ENCODE measurements at places on chromosomes 4 and X.

DNA sequence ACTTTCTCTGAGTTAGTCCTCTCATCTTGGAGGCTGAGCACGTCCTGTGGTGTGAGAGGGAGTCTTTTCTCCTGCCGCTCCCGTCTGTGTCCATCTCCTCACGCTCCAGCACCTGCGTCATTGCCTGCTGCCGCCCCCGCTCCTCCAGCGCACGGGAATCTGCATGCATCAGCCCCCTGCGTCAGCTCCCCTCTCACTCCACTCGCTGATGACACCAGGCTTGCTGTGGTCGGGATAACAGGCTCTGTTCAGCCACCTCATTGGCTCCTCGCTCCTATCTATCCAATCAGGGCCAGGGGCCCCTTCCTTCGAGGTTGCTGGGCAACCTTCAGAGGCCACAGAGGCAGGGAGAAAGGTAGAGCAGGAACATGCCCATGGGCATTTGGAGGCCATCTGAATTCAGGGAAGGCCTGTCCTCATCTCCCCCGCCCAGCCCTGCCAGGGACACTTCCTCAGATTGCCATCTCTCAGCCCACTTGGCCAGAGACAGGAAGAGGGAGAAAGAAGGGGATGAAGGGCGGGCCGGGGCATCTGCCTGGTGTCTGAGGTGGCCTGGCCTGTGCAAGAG, 9.3 kb downstream of the ZNF185 start:
- DNase-seq, result no peak

DNA sequence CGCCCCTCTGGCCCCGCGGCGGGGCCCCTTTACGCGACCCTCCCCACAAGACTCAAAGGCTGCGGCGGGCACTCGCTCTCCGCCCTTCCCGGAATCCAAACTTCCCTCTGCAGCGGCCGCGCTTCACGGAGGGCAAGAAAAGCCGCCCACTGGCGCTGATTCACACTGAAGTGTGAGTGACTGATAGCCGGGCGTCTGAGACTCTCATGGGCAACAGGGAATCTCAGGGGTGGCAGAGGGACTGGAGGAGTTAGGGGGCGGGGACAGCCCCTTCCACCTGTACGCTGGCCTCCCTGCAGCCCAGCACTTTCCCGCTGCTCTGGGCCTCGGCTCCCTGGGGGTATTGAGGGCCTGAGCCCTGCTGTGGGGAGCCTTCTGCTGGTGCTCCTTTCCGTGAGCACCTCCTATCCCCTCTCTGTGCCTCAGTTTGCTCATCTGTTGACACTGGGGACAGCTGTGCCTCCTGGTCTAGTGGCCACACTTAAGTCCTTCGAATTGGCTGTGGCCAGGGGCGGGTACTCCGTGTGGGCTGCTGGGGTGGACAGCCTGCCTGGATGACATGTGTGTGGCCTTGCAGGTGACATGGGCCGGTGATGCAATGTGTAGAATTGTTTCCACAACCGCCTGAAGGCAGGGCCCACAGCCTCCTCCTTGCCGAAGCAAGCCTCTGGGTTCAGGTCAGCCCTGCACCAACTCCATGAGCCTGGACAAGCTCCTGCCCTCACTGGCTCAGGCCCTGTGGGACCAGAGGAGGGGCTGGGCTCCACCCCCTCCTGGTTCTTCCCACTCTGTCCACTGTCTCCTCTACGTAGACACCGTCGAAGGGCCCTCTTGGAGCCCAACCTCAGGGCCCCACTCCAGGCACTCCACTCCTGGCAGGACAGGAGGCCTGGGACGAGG, 951 bp downstream of the SH3BP2 start:
- DNase-seq, result no peak

GRCh38 chrX:117996918-117997480, 119.6 kb downstream of the KLHL13 start:
- DNase-seq, result no peak

GRCh38 chr4:140082391-140082755, 71.6 kb downstream of the MAML3 start:
- no peak for DNase-seq

GRCh38 chrX:39576041-39576872, 521.5 kb downstream of the BCOR start:
- no peak for DNase-seq

DNA sequence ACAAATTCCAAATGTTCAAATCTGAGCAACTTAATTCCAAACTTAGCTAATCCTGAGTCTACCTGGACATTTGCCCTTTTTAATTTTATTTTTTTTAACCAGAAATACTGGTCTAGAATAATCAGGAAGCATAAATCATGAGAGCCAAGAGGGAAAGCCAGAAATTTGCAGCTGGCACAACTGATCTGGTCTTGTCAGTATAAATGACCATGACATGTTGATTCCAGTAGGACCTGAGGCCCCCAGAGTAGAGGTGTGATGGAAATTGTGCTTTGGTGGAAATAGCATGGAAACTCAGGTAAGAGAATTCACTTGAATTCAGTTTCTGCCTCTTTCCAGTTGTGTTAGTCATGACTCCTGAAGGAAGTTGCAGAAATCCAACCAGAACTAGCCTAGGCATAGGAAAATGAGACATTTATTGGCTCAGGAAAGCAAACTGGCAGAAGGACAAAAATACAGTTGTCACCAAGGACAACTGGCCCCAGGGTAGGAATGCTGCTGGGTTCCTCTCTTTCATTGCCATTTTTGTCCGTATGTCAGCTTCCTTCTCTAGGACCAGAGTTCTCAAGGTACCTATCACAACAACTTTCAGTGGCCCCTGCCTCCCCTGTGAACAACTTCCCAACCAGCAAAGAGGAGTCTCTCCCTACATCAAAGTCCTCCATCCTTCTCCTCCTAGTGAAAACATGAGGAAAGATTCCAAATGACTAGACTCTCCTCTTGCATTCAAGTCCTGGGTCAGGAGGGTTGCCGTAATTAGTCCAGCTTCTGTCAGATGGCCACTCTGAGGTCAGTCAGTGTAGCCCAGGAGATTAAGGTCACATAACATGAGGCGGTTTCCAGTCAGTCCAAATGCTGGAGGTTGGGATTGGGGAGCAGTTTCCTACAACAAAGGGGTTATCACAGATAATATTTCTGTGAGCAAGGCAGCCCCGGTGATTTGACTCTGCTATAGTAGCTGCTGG, 29.3 kb upstream of the MYOZ2 start:
- no peak for DNase-seq

GRCh38 chrX:34653811-34654210, 3.3 kb downstream of the TMEM47 start:
- no peak for DNase-seq

GRCh38 chr4:16685536-16685935, 212.9 kb downstream of the LDB2 start:
- no peak for DNase-seq

DNA sequence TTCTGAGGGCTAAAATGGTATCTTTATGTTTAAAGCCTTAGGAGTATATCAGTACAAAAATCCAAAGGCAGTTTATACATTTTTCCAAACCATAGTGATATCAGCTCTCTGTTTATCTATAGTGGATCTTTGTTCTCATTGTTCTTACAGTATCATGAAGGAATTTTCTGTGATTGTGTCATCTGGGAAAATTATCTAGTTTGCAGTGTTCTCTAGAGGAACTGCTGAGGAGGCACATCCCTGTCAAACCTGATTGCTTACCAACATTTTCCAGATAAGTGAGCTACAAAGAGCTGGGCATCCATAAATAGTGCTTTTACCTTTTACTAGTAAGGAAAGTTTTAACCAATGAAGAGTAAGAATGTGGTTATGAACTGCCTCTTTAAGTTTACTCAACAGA, 44.9 kb upstream of the SLC25A31 start:
- DNase-seq, result no peak

DNA sequence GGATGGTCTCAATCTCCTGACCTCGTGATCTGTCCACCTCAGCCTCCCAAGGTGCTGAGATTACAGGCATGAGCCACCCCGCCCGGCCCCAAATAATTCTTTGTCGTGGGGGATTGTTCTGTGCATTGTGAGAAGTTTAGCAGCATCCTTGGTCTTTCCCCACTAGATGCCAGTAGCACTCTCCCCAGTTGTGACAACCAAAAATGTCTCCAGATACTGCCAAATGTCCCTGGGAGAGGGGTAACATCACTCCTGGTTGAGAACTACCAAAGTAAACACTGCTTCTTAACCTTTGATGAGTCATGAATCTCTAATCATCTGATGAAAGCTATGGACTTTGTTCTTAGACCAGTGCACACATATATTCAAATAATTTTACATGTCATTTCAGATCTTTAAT, 90.7 kb upstream of the BRS3 start:
- DNase-seq, result no peak

GRCh38 chr4:66929748-66930147, 615.6 kb downstream of the CENPC start:
- DNase-seq, result no peak

GRCh38 chr4:139814323-139815015, 148.8 kb downstream of the MGST2 start:
- DNase-seq, result no peak

DNA sequence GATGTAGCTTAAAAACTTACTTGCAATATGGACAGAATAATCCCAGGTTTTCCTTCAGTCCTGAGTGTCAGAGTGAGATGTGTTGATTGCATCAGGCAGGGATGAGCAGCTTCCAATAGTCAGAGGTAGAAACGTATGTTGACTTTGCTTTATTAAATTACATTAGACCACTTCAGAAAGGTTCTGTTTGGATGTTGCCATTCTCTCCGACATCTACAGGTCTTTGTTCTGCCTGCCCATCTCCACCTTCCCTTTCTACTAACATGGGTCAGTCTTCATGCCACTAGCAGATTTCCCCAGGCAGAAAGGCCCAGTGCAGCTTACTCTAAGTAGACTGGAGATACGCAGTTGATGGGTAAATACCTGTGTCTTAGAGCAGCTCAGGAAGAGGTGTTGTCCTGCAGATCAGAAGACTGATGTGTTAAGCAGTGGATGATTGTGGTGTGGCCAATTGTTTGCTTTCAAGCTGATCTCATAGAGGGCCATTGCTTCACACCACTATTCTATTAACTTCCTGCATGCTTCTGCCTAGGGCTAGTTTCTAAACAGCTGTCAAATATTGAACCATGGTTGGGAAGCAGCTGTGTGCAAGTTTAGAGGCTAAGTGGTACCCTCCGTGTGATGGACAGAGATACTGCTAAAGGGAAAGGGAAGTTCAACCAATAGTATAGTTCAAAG, 1.8 kb downstream of the FRMPD4 start:
- DNase-seq, result no peak

- DNase-seq, result no peak
Measured at GRCh38 chr4:14117575-14118238, 490.2 kb upstream of the BOD1L1 start.

- no peak for DNase-seq
Measured at GRCh38 chr4:167715176-167715575, 377.2 kb upstream of the ANXA10 start.

- DNase-seq, result no peak
Measured at GRCh38 chr4:180394730-180395129, 1848.5 kb upstream of the TENM3 start.

- DNase-seq, result no peak
Measured at GRCh38 chr4:123783921-123784320, 387.3 kb downstream of the SPRY1 start.

GRCh38 chrX:2901367-2902036, 27.6 kb downstream of the ARSD start:
- no peak for DNase-seq

- no peak for DNase-seq
Measured at GRCh38 chr4:7786517-7786916, 153.1 kb downstream of the AFAP1 start.

GRCh38 chr4:105014635-105015034, 132.0 kb upstream of the TET2 start:
- DNase-seq, result no peak

DNA sequence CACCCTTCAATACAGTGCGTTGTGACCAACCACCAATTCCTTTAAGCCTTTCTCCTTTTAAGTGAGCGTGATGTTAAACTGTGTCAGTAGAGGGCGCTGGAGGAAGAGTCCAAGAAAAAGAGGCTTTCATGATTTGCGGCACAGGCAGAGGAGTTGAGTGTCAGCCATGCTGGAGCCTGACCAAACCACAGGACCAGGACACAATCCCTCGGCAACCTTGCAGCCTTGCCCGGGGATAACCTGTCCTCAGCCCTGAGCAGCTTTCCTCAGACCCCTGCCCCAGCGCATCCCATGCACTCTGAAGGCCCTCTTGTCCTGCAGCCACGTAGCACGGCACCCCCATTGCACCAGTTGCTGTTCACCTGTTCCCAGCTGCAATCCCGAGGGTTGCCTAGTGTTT, 53.5 kb upstream of the SMIM31 start:
- no peak for DNase-seq

DNA sequence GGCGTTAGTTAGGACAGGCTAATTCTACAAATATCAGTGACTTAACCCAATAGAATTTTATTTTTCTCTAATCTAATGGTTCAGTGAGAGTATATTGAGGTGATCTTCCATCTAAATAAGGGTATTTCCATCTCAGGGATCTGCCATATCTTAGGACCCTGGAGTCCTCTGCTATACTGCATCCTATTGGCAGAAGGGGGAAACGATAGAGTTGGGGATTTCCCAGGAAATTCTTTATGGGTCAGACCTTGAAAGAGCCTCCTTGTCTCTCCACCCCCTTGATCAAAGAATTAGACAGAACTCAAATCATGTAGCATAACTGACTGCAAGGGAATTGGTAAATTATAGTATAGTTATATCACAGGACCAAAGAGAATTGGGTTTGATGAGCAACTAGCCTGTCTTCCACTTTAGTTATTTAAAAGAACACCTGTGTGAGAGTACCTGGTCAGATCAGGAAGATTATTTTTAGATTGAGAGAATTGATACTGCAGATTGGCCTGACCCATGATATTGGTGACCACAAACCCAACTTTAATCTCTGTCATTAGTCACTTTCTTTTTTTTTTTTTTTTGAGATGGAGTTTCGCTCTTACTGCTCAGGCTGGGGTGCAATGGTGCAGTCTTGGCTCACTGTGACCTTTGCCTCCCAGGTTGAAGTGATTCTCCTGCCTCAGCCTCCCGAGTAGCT, 25.6 kb downstream of the SMARCA5 start:
- DNase-seq, result no peak

DNA sequence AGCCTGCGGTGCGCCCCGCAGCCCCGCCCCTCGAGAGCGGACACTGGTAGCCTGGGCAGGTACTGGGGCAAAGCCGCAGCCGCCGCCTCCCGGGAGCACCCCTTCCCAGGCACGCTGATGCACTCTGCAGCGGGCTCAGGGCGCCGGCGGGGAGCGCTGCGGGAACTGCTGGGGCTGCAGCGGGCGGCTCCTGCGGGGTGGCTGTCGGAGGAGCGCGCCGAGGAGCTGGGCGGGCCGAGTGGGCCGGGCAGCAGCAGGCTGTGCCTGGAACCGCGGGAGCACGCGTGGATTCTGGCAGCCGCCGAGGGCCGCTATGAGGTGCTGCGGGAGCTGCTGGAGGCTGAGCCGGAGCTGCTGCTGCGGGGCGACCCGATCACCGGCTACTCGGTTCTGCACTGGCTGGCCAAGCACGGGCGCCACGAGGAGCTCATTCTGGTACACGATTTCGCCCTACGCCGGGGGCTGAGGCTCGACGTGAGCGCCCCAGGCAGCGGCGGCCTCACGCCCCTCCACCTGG, 401 bp downstream of the SOWAHD start:
- no peak for DNase-seq

GRCh38 chr4:139575072-139575471, 19.1 kb upstream of the SETD7 start:
- DNase-seq, result no peak

All from GM12891 (cell line).